ENCODE measurements at places on chromosomes 5 and 9. TPM values are rescaled to one million over a fixed set of nuclear protein-coding genes. Genes with fewer than 3 reads are reported as not detected.
A peak's percentile ranks its signal among the peaks of the same experiment; 100 is the strongest.

GRCh38 chr5:149344151-149344550 lies 1.1 kb upstream of the GRPEL2 start:
- H3K4me1 ChIP-seq: peaks cover 22% of the 10 kb centered on the region
- no peak for DNase-seq
- no peaks in the 10 kb centered on the region for H3K27me3 ChIP-seq
- peaks cover 21% of the 10 kb centered on the region for H3K36me3 ChIP-seq
- peak overlapping the region; percentile 81 for H3K4me3 ChIP-seq

Gene KIAA1958
- 4.2 TPM for total RNA-seq

- H3K4me1 ChIP-seq: peaks cover 10% of the 10 kb centered on the region
- no peak overlapping the region for H3K27ac ChIP-seq
- no peaks in the 10 kb centered on the region for H3K27me3 ChIP-seq
- H3K4me3 ChIP-seq: no peak overlapping the region
- no peaks in the 10 kb centered on the region for H3K36me3 ChIP-seq
Measured at GRCh38 chr9:27436234-27436633, 87.9 kb upstream of the IFNK start.

Gene PCDHB2
- total RNA-seq: 13.8 TPM

GRCh38 chr5:65296067-65296466 lies 185.7 kb downstream of the ADAMTS6 start:
- no peak for DNase-seq
- H3K36me3 ChIP-seq: no peaks in the 10 kb centered on the region
- H3K4me3 ChIP-seq: no peak overlapping the region
- H3K27ac ChIP-seq: no peak overlapping the region
- no peaks in the 10 kb centered on the region for H3K4me1 ChIP-seq

- no peak for DNase-seq
- H3K27ac ChIP-seq: no peak overlapping the region
- H3K4me1 ChIP-seq: no peaks in the 10 kb centered on the region
- no peaks in the 10 kb centered on the region for H3K36me3 ChIP-seq
- no peaks in the 10 kb centered on the region for H3K27me3 ChIP-seq
Measured at GRCh38 chr5:116518423-116518822, 56.2 kb downstream of the SEMA6A start.

DNA sequence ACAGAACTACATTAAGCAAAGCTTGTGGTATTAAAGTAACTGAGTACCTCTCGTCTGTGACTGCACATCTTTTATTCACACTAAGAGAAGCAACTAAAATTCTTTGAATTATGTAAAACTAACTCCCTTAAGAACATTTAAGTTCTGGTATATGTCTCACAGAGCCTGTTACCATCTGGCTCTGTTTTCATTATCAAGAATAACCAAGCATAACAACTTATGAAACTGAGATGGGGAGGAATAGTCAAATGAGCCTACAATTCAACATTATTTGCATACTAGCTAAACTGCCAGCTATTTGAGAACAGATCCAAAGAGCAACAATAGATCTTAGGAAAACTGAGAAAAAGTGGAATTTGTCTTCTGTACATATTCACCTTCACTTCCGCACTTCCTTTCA lies 25.3 kb upstream of the ISOC1 start:
- no peaks in the 10 kb centered on the region for H3K4me1 ChIP-seq
- H3K4me3 ChIP-seq: no peak overlapping the region
- no peak overlapping the region for H3K27ac ChIP-seq
- DNase-seq: no peak
- H3K36me3 ChIP-seq: no peaks in the 10 kb centered on the region
- H3K27me3 ChIP-seq: peaks cover 53% of the 10 kb centered on the region

GRCh38 chr9:8980496-8981013 lies 1181.0 kb upstream of the DMAC1 start:
- H3K4me1 ChIP-seq: no peaks in the 10 kb centered on the region
- DNase-seq: no peak
- no peak overlapping the region for H3K27ac ChIP-seq
- no peaks in the 10 kb centered on the region for H3K36me3 ChIP-seq

- no peaks in the 10 kb centered on the region for H3K36me3 ChIP-seq
- no peak overlapping the region for H3K27ac ChIP-seq
- no peaks in the 10 kb centered on the region for H3K4me1 ChIP-seq
- peaks cover 55% of the 10 kb centered on the region for H3K27me3 ChIP-seq
- no peak for DNase-seq
Measured at GRCh38 chr5:38167562-38167996, 90.8 kb upstream of the EGFLAM start.
